Fibroblast of lung (primary cell): ENCODE measurements at places on chromosomes 3 and 15.
A peak's percentile ranks its signal among the peaks of the same experiment; 100 is the strongest.

GRCh38 chr15:62912808-62913207 is 129.7 kb upstream of the TPM1 start:
- H3K4me3 ChIP-seq, result no peak overlapping the region
- no peak for DNase-seq
- H3K27ac ChIP-seq, result no peak overlapping the region
- H3K27me3 ChIP-seq, result no peaks in the 10 kb centered on the region
- no peaks in the 10 kb centered on the region for H3K36me3 ChIP-seq

- H3K4me3 ChIP-seq, result no peak overlapping the region
- no peaks in the 10 kb centered on the region for H3K36me3 ChIP-seq
- H3K27ac ChIP-seq, result no peak overlapping the region
- peaks cover 10% of the 10 kb centered on the region for H3K27me3 ChIP-seq
Observed at GRCh38 chr3:197431346-197431910, 124.3 kb downstream of the BDH1 start.

DNA sequence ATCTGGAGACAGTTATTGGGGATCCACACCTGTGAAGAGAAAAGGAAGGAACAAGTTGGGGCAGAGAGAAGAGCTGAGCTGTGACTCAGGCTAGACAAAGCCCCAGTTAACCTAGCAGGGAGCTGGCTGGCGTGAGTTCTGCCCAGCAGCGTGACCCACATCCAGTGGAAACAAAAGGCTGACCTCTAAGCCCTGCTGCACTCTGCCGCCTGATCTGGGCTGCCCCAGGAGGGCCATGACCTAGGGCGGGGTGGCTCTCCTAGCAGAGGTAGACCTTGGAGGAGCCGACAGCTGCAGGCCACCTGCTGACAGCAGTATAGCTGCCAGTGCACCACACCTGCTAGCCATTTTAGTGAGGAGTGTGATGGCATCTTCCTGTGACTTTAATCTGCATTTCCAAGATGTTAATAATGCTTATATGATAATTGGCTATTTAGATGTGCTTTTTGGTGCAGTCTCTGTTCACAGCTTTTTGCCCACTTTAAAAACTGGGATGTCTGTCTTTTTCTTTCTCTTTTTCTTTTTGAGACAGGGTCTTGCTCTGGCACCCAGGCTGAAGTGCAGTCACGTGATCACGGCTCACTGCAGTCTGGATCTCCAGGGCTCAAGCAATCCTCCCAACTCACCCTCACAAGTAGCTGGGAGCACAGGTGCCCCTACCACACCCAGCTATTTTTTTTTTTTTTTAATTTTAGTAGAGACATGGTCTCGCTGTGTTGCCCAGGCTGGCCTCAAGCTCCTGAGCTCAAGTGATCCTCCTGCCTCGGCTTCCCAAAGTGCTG is 78.1 kb downstream of the LSM3 start:
- no peak for DNase-seq
- no peaks in the 10 kb centered on the region for H3K4me1 ChIP-seq
- H3K36me3 ChIP-seq, result no peaks in the 10 kb centered on the region
- no peak overlapping the region for H3K27ac ChIP-seq

GRCh38 chr3:9646800-9647152 is 2.5 kb upstream of the MTMR14 start:
- H3K4me1 ChIP-seq, result no peaks in the 10 kb centered on the region
- H3K27me3 ChIP-seq, result no peaks in the 10 kb centered on the region
- no peaks in the 10 kb centered on the region for H3K36me3 ChIP-seq
- DNase-seq, result no peak

DNA sequence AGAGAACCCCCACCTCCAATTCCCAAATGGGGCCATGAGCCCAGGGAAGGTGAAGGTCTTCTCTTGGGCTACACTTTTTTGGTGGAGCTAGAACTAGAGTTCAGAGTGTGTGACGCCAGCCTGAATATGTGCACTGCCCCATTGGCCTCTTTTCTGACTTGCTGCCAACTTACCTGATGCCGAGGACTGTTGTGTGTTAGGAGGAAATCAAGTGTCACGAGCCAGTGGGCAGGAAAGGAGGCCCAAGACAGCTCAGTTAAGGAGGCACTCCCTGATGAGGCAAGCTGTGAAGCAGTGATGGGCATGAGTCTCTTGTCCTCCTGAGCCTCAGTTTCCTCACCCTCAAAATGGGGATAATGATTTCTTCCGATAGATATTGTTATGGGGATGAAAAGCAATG is 107.8 kb downstream of the ANP32A start:
- no peaks in the 10 kb centered on the region for H3K4me1 ChIP-seq
- H3K27ac ChIP-seq, result no peak overlapping the region
- H3K4me3 ChIP-seq, result no peak overlapping the region
- H3K27me3 ChIP-seq, result no peaks in the 10 kb centered on the region
- DNase-seq, result no peak

- H3K4me1 ChIP-seq, result peaks cover 14% of the 10 kb centered on the region
- no peaks in the 10 kb centered on the region for H3K27me3 ChIP-seq
- no peak overlapping the region for H3K27ac ChIP-seq
- no peaks in the 10 kb centered on the region for H3K36me3 ChIP-seq
Observed at GRCh38 chr15:68525815-68526214, 53.0 kb upstream of the CORO2B start.

- H3K27me3 ChIP-seq, result no peaks in the 10 kb centered on the region
- H3K4me1 ChIP-seq, result no peaks in the 10 kb centered on the region
- H3K36me3 ChIP-seq, result no peaks in the 10 kb centered on the region
- H3K27ac ChIP-seq, result no peak overlapping the region
- no peak for DNase-seq
Observed at GRCh38 chr3:69878254-69878653, 121.3 kb upstream of the SAMMSON start.

- no peak overlapping the region for H3K27ac ChIP-seq
- no peaks in the 10 kb centered on the region for H3K27me3 ChIP-seq
- H3K4me1 ChIP-seq, result no peaks in the 10 kb centered on the region
- DNase-seq, result peak; percentile 82
Observed at GRCh38 chr3:94173673-94174434, 111.0 kb downstream of the NSUN3 start.

DNA sequence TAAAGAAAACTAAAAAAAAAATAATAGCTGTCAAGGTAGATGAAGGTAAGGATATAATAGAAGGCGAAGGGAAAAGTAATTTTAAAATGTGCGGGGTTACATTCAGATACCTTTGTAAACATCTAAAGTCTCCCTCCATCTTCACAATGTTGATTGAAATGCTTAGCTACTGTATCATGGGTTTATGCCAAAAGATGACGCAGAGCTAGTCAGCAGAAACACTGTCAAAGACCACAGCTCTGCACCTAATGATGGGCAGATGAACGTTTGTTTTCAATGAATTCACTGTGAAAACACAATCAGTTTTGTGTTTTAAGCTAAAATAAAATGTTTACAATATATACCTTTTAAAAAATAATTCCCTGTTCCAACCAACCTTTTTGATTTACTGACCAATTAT is 61.2 kb downstream of the RFTN1 start:
- H3K4me1 ChIP-seq, result peaks cover 13% of the 10 kb centered on the region
- no peaks in the 10 kb centered on the region for H3K27me3 ChIP-seq
- H3K36me3 ChIP-seq, result no peaks in the 10 kb centered on the region
- H3K4me3 ChIP-seq, result no peak overlapping the region
- DNase-seq, result peak; percentile 58

DNA sequence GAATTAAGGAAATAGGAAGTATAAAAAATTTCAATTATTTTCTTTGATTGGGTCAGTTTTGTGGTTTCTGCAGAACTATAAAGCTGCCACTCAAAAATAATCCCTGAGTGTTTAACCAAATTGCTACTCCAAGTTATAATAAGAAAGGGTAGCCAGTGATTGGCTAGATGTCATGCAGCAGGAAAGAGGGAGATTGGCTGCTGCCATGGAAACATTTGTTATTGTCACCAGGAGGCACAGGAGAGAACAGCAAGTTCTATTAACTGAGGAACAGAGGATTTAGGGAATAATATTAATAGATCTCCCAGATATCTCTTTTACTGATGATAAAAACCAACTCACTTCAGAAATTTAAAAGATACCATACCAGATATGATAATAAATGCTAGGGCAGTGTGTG is 42.6 kb downstream of the CLDN1 start:
- peaks cover 2% of the 10 kb centered on the region for H3K4me1 ChIP-seq
- DNase-seq, result no peak
- no peaks in the 10 kb centered on the region for H3K36me3 ChIP-seq
- no peaks in the 10 kb centered on the region for H3K27me3 ChIP-seq

GRCh38 chr3:66438046-66438445 is 62.8 kb downstream of the LRIG1 start:
- DNase-seq, result no peak
- no peak overlapping the region for H3K4me3 ChIP-seq
- no peaks in the 10 kb centered on the region for H3K36me3 ChIP-seq

DNA sequence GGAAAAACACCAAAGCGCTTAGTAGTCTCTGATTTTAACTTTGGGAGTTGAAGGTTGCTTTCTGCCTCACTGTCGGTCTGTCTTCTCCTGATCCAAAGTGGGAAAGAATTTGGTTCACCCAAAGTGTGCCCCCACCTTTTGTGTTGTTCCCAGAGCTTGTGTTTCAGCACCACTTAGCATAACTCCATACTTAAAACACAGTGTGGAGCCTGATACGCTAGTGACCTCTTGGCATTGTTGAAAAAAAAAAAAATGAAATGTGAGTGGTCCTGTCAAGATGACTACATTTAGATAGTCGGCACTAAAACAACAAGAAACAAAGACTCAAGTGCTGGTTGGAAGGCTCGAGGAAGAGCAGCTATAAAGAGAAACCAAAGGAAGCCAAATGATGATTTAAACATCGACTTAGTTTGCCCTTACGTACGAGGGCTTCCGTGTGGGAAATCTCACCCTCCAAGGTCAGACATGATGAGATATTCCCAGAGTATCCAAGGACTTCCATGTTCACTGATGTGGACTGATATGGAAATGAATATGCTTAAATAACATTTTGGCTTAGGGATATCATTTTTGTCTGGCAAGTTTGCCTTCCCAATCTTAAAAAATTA is 178.8 kb downstream of the MEIS2 start:
- no peak overlapping the region for H3K4me3 ChIP-seq
- DNase-seq, result no peak
- H3K27me3 ChIP-seq, result no peaks in the 10 kb centered on the region
- H3K27ac ChIP-seq, result no peak overlapping the region
- H3K36me3 ChIP-seq, result no peaks in the 10 kb centered on the region

- no peaks in the 10 kb centered on the region for H3K4me1 ChIP-seq
- no peaks in the 10 kb centered on the region for H3K36me3 ChIP-seq
- H3K27me3 ChIP-seq, result no peaks in the 10 kb centered on the region
- H3K27ac ChIP-seq, result no peak overlapping the region
- H3K4me3 ChIP-seq, result no peak overlapping the region
Observed at GRCh38 chr3:128674161-128674784, 23.7 kb upstream of the RPN1 start.

DNA sequence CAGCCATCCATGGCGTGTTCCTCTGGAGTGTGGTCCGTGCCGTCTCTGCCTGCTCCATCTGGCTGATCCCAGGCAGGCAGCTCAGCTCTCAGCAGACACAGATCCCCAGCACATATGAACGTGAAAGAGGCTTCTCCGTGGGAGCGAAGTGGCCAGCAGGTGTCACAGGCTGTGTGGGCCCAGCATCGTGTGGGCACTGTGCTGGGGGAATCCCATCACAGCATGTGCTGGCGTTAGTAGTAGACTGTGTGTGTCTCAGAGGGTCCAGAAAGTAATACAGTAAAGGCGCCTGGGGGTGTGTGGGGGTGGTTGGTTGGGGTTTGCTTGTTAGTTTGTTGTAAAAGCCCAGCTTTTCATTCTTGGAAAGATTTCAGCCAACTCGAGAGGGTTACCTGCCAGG is 147.6 kb downstream of the IGF1R start:
- no peaks in the 10 kb centered on the region for H3K36me3 ChIP-seq
- H3K27ac ChIP-seq, result no peak overlapping the region
- H3K4me1 ChIP-seq, result peaks cover 13% of the 10 kb centered on the region
